Mononuclear cell (primary cell): ENCODE measurements at places on chromosomes 2 and 18. TPM values are rescaled to one million over a fixed set of nuclear protein-coding genes. Genes with fewer than 3 reads are reported as not detected.

The CDKL4 gene
- not detected for total RNA-seq

The SERPINB10 gene
- 5.7 TPM for total RNA-seq

The IL37 gene
- not detected for total RNA-seq

The E2F6 gene
- 5.8 TPM for total RNA-seq

The COL3A1 gene
- 0.42 TPM for total RNA-seq

The IL18R1 gene
- 6.5 TPM for total RNA-seq

The RIT2 gene
- total RNA-seq, result not detected

The USP40 gene
- total RNA-seq, result 6.7 TPM

The LYPD6 gene
- total RNA-seq, result not detected

The RSAD2 gene
- total RNA-seq, result 6.8 TPM

The MRPL53 gene
- total RNA-seq, result 8.3 TPM

The PCARE gene
- under 0.01 TPM for total RNA-seq

The CYS1 gene
- 0.10 TPM for total RNA-seq

The RTP5 gene
- 0.21 TPM for total RNA-seq

The C2orf15 gene
- total RNA-seq, result 0.21 TPM

The HOXD8 gene
- total RNA-seq, result not detected

The CD226 gene
- 64.1 TPM for total RNA-seq

The TPGS2 gene
- total RNA-seq, result 35.5 TPM

The SKA1 gene
- 0.73 TPM for total RNA-seq

The POTEJ gene
- not detected for total RNA-seq

The C2orf76 gene
- 4.8 TPM for total RNA-seq

The SCN1A gene
- total RNA-seq, result not detected

The PSMD14 gene
- total RNA-seq, result 34.2 TPM

The IL1F10 gene
- not detected for total RNA-seq

The KANSL3 gene
- total RNA-seq, result 50.2 TPM

The AQP4 gene
- total RNA-seq, result not detected

The GKN1 gene
- 0.31 TPM for total RNA-seq

The ZSWIM2 gene
- not detected for total RNA-seq

The SKOR2 gene
- not detected for total RNA-seq

The APCDD1 gene
- total RNA-seq, result under 0.01 TPM

The GALM gene
- total RNA-seq, result 13.0 TPM

The IGFBP5 gene
- total RNA-seq, result 0.21 TPM

The KIAA2012 gene
- total RNA-seq, result not detected

The TDRD15 gene
- 0.10 TPM for total RNA-seq

The CNRIP1 gene
- total RNA-seq, result not detected

The SERPINB11 gene
- total RNA-seq, result not detected
